ENCODE measurements at places on chromosomes 3 and 15.

DNA sequence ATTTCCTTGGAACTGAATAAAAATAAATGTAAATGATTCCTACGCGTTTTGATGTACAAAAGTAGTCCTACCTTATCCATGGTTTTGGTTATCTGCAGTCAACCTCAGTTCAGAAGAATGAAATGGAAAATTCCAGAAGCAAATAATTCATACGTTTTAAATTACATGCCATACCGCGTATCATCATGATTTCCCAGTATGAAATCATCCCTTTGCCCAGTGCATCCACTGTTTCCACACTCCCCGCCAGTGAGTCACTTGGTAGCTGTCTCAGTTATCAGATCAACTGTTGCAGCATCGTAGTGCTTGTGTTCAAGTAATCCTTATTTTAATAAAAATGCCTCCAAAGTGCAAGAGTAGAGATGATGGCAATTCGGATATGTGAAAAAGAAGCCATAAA lies 9.1 kb upstream of the MFSD1 start:
- no peak for DNase-seq

DNA sequence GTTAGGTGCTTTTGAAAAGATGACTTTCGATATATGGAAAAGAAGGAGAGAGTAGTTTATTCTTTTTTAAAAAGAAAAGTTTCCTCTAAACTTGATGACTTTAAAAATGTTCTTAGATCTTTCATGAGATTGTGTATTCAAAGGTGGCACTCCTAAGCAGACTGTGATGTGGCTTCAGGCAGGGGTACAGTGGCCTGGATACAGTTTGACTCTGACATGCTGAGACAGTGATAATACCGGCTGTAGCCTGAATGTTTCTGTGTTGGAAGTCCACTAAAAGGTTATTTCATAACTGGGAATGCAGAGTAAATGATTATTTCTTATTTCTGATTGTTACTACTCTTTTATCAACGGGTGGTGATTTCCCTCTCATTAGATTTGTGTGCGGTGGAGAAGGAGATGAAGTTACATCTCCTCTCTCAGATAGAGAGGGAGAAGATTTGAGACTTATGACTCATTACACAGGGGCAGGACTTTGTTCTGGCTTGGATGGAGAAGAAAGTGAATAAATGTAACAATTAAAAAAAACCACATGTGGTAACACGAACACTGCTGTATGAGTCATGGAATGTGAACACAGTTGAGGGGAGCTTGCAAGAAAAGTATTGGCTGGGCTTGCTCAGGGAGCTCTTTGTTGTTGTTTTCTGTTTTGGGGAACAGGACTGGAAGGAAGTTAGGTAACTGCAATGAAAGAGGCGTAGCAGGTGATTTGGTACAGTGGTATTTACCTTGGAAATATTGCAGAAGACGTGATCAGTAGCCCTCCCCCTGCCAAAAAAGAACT lies 21.6 kb downstream of the SPTSSB start:
- no peak for DNase-seq

GRCh38 chr3:75396316-75396802 lies 267.8 kb upstream of the FRG2C start:
- no peak for DNase-seq

- DNase-seq, result no peak
Observed at GRCh38 chr15:80210611-80211573, 41.1 kb downstream of the CTXND1 start.

DNA sequence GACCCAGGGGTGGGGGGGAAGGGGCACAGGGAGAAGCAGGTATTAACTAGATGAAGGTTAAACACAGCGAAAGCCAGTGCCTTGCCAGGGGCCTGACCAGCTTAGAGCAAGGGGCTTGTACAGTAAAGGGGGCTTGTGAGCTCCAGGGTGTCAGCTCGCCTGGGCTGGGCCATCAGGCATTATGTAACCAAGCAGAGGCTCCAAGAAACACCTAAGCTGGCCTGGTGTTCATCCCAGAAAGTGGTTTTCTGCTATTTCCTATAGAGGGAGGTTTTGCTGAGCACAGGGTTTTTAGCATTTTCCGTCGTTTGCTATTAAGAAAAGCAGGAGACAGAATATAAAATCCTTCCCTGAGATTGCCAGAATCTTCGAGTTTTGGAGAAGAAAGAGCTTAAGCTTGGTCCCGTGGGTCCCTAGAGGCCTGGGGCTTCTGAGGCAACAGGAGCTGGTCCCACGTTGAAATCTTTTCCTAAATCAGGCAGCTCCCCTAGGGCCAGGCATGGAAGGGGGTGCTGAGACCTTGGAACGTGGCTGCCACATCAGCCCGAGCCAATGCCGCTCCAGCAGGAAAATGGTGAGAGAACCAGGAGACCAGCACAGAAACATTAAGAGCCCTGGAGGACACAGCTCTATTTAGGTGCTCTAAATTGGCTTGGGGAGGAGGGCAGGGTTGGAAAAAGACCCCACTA lies 71.4 kb downstream of the ISG20 start:
- no peak for DNase-seq

DNA sequence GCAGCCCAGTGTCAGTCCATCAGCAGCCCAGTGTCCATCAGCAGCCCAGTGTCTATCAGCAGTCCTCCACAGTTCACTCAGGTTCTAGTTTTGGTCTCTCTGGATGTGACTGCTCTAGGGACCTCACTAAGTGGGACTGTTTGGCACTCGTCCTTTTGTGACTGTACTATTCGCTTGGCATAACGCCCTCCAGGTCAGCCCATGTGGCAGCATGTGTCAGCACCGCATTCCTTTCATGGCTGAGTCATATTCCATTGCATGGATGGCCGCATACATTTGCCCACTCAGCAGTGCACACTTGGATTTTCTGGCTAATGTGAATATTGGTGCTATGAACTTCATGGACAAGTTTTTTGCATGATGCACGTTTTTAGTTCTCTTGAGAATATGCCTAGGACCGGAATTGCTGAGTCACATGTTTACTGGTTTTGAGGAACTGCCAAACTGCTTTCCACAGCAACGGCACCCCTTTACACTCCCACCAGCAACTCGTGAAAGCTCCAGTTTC lies 16.4 kb downstream of the CHST13 start:
- no peak for DNase-seq

DNA sequence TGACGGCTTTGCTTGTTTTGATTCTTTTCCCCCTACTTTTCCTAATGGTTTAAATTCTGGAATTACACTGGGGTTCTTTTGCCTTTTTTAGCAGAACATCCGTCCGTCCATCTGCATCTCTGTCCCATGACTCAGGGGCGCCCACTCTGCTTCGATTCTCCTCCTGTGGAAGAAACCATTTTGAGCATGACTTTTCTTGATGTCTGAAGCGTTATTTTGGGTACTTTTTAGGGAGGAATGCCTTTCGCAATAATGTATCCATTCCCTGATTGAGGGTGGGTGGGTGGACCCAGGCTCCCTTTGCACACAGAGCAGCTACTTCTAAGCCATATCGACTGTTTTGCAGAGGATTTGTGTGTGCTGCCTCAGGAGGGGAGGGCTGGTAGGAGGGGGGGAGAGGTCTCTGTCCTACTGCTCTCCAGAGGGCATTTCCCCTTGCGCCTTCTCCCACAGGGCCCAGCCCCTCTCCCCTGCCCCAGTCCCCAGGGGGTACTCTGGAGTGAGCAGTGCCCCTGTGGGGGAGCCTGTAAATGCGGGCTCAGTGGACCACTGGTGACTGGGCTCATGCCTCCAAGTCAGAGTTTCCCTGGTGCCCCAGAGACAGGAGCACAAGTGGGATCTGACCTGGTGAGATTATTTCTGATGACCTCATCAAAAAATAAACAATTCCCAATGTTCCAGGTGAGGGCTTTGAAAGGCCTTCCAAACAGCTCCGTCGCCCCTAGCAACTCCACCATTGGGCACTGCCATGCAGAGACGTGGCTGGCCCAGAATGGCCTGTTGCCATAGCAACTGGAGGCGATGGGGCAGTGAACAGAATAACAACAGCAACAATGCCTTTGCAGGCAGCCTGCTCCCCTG lies 19.5 kb upstream of the BSN start:
- DNase-seq, result no peak
